ENCODE measurements at places on chromosomes 3 and 15.

DNA sequence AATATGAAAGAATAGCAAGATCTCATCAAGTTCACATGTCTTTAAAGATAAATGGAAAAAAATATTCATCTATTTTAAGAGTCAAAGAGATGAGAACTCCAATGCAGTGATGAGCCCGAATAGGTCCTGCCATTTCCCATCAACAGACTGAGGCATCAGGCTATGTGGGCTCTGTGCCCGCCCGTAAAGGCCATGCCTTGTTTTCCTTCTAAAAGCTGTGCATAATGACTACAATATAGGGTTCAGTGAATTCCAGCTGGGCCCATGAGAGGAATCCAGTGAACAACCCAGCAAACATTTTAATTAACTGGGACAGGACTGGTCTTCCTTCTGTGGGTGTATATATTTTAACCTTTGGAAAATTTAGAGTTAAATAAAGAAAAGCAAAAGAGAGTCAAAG lies 44.6 kb downstream of the RASGRP1 start:
- no peaks in the 10 kb centered on the region for H3K36me3 ChIP-seq
- H3K27ac ChIP-seq, result no peak overlapping the region
- no peaks in the 10 kb centered on the region for H3K4me1 ChIP-seq

GRCh38 chr3:62570888-62571287 lies 197.5 kb upstream of the FEZF2 start:
- H3K27ac ChIP-seq, result no peak overlapping the region
- H3K27me3 ChIP-seq, result no peaks in the 10 kb centered on the region
- DNase-seq, result no peak

DNA sequence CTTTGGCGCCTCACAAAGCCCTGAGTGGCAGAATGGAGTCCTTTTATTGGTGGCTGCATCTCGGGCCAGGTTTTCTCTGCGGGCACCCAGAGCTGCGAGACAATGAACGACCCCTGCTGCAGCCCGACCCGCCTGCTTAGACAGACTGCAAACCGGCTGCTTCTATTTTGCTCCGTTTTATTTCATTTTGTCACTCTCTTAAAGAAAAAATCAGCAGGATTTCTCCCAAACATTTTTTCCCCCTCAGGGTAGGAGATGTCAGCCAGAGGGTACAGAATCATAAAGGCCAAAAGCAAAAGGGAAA lies 64.8 kb downstream of the OXNAD1 start:
- DNase-seq, result no peak
- no peaks in the 10 kb centered on the region for H3K27me3 ChIP-seq
- peaks cover 4% of the 10 kb centered on the region for H3K4me1 ChIP-seq
- no peak overlapping the region for H3K27ac ChIP-seq
- H3K4me3 ChIP-seq, result no peak overlapping the region
- peaks cover 23% of the 10 kb centered on the region for H3K36me3 ChIP-seq

DNA sequence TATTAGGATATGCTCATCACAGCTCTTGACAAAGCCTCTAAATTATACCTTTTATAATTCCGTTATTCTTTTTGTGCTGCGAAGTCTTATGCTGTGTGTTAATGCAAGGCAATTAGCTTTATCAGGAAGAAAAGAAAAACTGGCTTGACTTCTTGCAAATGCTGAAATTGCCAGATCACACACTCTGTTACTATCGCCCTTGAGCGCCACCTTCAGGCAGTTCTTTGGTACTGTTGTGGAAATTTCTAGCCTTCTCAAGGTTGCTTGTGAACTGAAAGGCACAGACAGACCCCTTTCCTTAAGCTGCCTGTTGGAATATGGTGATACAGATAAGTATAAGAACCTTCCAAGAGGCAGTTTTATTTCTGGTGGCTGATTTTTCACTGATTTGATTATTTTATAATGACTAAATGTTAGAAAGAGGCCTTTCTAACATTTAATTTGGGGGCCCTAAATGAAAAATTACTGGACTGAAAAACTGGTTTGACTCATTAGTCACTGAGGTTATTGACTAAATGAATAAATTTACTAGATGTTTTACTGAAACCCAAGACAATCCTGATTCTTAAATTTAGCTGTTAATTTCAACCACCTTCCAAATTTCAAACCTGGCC lies 126.2 kb upstream of the RASGRP1 start:
- DNase-seq, result peak; percentile 69
- no peak overlapping the region for H3K27ac ChIP-seq
- no peaks in the 10 kb centered on the region for H3K36me3 ChIP-seq
- H3K27me3 ChIP-seq, result no peaks in the 10 kb centered on the region
- no peak overlapping the region for H3K4me3 ChIP-seq
- H3K4me1 ChIP-seq, result peaks cover 11% of the 10 kb centered on the region

DNA sequence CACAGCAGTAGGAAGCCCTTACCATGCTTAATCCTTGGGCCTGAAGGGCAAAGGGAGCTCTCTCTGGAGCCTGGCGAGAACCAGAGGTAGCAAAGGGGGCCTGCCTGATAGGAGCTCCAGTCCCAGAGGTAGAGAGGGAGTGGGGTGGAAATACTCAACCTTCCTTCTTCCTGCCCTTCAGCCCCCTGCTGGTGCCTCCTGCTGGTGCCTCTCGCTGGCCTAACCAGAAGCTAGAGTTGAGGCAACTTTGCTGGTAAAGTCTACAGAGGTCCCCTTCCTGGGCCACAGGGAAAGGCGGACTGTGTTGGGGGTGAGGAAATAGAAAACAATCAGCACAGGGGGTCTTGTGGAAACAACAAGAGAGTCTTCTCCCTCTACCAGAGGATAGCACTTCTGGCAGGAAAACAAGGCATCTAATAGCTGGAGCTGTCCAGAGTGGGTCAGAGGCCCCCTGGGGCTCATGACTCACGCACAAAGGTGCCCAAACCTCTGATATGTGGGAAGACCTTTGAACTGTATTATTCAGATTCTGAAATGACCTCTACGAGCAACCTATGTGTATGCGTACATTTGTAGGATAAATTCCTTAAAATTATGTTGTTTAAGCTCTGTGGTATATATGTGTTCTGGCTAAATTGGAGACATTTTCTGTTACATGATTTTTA lies 133.9 kb downstream of the LRRC28 start:
- no peak overlapping the region for H3K27ac ChIP-seq
- DNase-seq, result no peak
- no peaks in the 10 kb centered on the region for H3K36me3 ChIP-seq

GRCh38 chr15:95557226-95558046 lies 773.1 kb upstream of the NR2F2 start:
- no peak overlapping the region for H3K4me3 ChIP-seq
- peak; percentile 41 for DNase-seq
- no peaks in the 10 kb centered on the region for H3K4me1 ChIP-seq
- peak overlapping the region; percentile 70 for H3K27ac ChIP-seq

DNA sequence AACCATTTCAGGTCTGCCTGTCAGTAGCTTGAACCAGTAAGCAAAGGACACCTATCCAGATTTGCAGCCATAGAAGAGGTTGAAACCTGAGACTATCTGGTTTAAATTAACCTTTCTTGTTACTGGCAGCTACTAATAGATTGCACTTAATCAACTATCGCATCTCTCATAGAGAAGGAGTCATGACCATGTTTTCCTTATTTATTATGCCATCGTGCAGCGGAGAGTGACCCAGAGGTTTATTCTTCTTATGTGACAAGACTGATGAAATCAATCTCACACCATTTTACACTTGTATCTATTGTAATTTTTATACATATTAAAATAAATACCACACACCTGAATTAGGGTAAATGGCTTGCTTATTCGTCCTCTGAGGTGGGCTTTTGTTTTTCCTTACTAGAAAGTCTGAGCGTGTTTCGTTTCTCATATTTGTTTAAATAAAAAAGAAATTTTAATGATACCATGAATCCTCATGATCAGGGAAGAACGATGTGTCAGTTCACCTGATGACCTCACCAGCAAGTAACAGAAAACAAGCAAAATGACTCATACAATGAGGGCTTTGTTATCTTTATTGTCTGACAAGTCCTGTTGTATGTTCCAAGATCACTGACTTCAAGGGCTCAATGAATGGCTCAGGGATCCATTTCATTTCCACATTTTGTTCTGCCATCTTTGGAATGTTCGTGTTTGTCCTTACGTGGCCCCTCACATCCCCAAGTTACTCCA lies 379.5 kb upstream of the DPH6 start:
- no peak overlapping the region for H3K4me3 ChIP-seq
- H3K27me3 ChIP-seq, result no peaks in the 10 kb centered on the region
- H3K36me3 ChIP-seq, result no peaks in the 10 kb centered on the region
- no peak for DNase-seq
- H3K27ac ChIP-seq, result no peak overlapping the region
- H3K4me1 ChIP-seq, result no peaks in the 10 kb centered on the region

- DNase-seq, result no peak
- H3K4me3 ChIP-seq, result no peak overlapping the region
- no peaks in the 10 kb centered on the region for H3K4me1 ChIP-seq
- no peaks in the 10 kb centered on the region for H3K36me3 ChIP-seq
- H3K27ac ChIP-seq, result no peak overlapping the region
These were observed 151.7 kb downstream of the ROBO2 start for GRCh38 chr3:77191640-77192039.

GRCh38 chr3:142944342-142944741 lies 19.1 kb downstream of the PAQR9 start:
- no peaks in the 10 kb centered on the region for H3K36me3 ChIP-seq
- no peak overlapping the region for H3K4me3 ChIP-seq
- H3K27me3 ChIP-seq, result no peaks in the 10 kb centered on the region
- no peak for DNase-seq
- no peaks in the 10 kb centered on the region for H3K4me1 ChIP-seq
- H3K27ac ChIP-seq, result no peak overlapping the region

GRCh38 chr3:100761211-100761942 lies 52.1 kb downstream of the TFG start:
- no peaks in the 10 kb centered on the region for H3K27me3 ChIP-seq
- peaks cover 5% of the 10 kb centered on the region for H3K36me3 ChIP-seq
- H3K27ac ChIP-seq, result no peak overlapping the region
- H3K4me1 ChIP-seq, result no peaks in the 10 kb centered on the region
- no peak for DNase-seq

- DNase-seq, result no peak
- no peak overlapping the region for H3K4me3 ChIP-seq
- H3K27ac ChIP-seq, result peak overlapping the region; percentile 85
- peaks cover 58% of the 10 kb centered on the region for H3K4me1 ChIP-seq
- no peaks in the 10 kb centered on the region for H3K36me3 ChIP-seq
These were observed 10.6 kb downstream of the HEG1 start for GRCh38 chr3:125045194-125045593.

DNA sequence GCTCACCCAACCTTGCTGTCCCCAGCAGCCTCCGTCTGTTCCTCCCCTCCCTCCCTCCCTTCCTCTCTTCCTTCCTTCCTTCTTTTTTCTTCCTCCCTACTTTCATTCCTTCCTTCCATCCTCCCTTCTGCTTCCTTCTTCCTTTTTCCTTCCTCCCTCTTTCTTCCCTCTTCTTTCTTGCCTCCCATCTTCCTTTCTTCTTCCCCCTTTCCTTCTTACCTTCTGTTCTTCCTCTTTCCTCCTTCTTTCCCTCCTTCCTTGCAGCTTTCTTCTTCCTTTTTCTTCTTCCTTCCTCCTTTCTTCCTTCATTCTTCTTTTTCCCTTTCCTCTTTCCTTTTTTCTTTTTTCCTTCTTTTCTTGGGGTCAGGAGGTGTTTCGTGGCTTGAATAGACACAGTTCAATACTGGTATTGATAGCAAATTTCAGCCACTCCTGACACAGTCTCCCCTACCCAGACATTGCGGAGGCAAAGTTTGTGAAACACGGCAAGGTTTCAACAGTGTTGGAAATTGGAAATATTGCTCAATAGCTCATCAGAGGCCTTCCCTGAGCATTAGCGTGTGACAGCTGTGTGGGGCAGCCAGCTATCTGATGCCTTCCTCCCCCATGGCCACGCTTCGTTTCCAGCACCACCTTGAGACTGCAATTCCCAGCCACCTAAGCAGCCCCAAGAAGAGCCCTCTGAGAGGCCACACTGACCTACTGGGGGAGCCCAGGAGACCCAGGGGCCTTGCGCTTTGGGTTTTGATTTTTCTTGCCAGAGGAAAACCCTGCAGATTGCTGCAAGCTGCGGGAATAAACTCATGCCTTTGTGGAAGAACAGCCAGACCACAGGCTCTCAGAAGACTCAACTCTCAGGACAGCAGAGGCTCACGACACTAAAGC lies 82.2 kb downstream of the KLF15 start:
- DNase-seq, result no peak
- H3K4me3 ChIP-seq, result no peak overlapping the region
- no peaks in the 10 kb centered on the region for H3K36me3 ChIP-seq
- H3K27me3 ChIP-seq, result no peaks in the 10 kb centered on the region
- no peak overlapping the region for H3K27ac ChIP-seq
- H3K4me1 ChIP-seq, result peaks cover 21% of the 10 kb centered on the region

- H3K4me3 ChIP-seq, result no peak overlapping the region
- no peak overlapping the region for H3K27ac ChIP-seq
- peaks cover 52% of the 10 kb centered on the region for H3K36me3 ChIP-seq
- no peaks in the 10 kb centered on the region for H3K4me1 ChIP-seq
These were observed 6.4 kb upstream of the GHRL start for GRCh38 chr3:10299175-10299574.

- no peaks in the 10 kb centered on the region for H3K27me3 ChIP-seq
- no peak overlapping the region for H3K4me3 ChIP-seq
- no peak overlapping the region for H3K27ac ChIP-seq
- H3K36me3 ChIP-seq, result peaks cover 19% of the 10 kb centered on the region
- H3K4me1 ChIP-seq, result peaks cover 3% of the 10 kb centered on the region
- no peak for DNase-seq
These were observed 9.9 kb downstream of the SPCS1 start for GRCh38 chr3:52715714-52716305.

DNA sequence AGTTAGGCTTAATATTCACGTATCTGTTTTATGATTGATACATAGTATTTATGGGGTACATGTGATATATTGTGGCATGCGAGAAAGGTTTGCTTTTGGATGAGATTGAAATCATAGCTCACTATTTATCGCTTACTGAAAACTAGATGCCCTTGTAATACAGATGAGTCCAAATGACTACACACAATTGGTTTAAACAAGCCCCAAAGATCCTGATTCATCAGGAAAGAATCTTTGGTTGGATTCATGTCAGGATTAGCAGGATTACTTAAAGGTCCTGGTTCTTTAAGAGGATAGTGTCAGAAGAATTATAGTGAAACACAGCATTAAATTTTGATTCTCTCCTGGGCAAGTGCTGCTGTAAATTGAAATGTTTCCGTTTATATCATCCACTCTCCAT lies 18.6 kb upstream of the AADAC start:
- H3K4me1 ChIP-seq, result no peaks in the 10 kb centered on the region
- no peak for DNase-seq
- no peaks in the 10 kb centered on the region for H3K27me3 ChIP-seq
- H3K27ac ChIP-seq, result no peak overlapping the region
- H3K36me3 ChIP-seq, result no peaks in the 10 kb centered on the region

DNA sequence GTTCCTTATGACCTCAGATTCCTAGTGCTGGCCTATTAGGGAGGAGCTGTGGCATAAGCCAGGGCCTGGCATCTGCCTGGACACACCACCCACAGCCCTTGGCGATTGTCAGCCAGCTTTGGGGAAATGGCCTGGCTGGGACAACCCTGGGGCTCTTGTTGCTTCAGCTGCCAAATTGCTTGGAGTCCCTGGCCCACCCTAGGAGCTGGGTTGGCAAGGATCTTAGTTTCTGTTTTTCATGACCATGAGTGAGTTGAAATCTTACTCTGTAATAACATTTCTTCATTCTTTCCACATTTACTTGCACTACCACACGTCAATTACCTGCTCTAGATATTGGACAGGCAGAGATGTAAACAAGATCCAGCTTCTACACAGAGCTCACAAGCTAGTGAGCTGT lies 1.9 kb upstream of the MYZAP start:
- H3K4me1 ChIP-seq, result no peaks in the 10 kb centered on the region
- no peaks in the 10 kb centered on the region for H3K27me3 ChIP-seq
- DNase-seq, result no peak
- H3K36me3 ChIP-seq, result no peaks in the 10 kb centered on the region
- no peak overlapping the region for H3K4me3 ChIP-seq

Data from tibial artery (tissue), 4 donors.